Activated T-helper 1 cell treated with anti-CD3 and anti-CD28 coated beads, Interleukin-2, amount 50 U/mL, for 16 hours (primary cell): ENCODE measurements at places on chromosomes 6 and 20.

- DNase-seq: no peak
Observed at GRCh38 chr6:77463308-77463860, at the start of gene HTR1B. Gene HTR1B (minus strand): TSS chr6:77463491. CDS start chr6:77463403, 88 bp downstream.

- no peak for DNase-seq
Observed at GRCh38 chr20:23339986-23340385, 10.6 kb upstream of the NXT1 start.

GRCh38 chr20:9332791-9333479, 181.5 kb upstream of the LAMP5 start:
- DNase-seq: no peak

DNA sequence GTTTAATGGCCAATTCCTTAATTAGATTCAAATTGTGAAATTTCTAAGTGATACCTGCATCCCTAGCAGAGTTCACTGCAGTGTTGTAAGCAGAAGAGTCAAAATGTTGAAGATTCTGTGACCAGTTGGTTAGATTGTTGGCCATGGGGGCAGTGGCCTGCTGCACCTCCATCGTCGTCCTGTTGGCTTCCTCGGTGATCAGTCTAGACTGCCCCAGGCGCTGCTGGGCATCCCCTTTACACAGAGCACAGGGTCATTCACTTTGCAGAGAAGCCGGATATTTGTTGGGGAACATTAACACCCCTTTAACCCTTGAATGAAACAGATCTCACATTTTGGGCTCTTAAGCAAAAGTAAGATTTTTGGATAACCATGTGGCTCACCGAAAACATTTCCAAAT, 60.7 kb downstream of the FAM229B start:
- DNase-seq: no peak
